Heart left ventricle (tissue), 16 donors: ENCODE measurements at places on chromosomes 2 and 18.

GRCh38 chr2:60676706-60677330 lies 79.2 kb upstream of the PAPOLG start:
- no peak for DNase-seq

DNA sequence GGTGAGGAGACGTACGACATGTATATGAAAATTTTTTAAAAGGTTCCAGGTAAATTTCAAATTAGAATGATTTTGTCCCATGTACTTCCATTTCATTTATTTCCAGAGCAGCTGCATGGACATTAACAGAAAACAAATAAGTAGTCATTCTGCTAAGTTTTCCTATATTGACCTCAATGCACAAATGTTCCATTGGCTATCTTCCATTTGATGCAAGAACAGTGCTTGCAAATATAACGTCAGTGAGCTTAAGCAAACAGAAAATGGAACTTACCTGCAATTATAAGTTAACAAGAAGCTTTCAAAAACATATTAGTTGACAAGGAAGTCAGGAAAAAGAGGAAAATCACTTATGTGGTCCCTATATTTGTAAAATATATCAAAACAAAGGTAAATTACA lies 16.6 kb downstream of the PAIP2B start:
- DNase-seq: no peak

- DNase-seq: peak; percentile 66
These were observed at the start of gene SCG2 for GRCh38 chr2:223601932-223602666. SCG2 (minus strand) TSS chr2:223602361; CDS start chr2:223599282, 3,079 bp downstream.

DNA sequence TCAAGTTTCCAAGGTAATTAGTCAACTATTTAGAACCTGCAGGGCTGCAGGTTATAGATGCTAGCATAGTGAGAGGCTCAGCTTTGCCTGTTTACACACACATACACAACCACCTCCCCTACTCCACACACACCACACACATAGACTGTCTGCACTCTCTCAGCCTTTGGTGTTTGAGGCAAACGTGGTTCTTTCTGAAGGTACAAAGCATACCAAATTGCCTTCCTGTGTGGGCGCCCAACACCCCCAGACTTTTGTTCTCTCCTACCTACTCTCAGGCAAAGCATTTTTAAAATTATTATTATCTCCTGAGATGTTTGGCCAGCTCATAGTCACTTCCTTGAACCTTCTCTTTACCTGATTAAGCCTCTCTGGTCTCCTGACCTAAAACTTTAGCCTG lies 44.9 kb downstream of the MYO3B start:
- DNase-seq: no peak

- DNase-seq: no peak
These were observed 23.4 kb upstream of the GLI2 start for GRCh38 chr2:120712180-120712681.

- no peak for DNase-seq
These were observed 26.2 kb downstream of the ATAD2B start for GRCh38 chr2:23900541-23901322.

GRCh38 chr2:70069049-70069448 lies 18.2 kb upstream of the PCBP1 start:
- no peak for DNase-seq

GRCh38 chr2:153232464-153232863 lies 246.1 kb downstream of the RPRM start:
- DNase-seq: no peak

- DNase-seq: no peak
These were observed 6.6 kb upstream of the CAB39 start for GRCh38 chr2:230706053-230706521.

GRCh38 chr2:45180033-45180746 lies 170.9 kb upstream of the SIX2 start:
- no peak for DNase-seq

GRCh38 chr2:81260320-81260719 lies 955.8 kb upstream of the LRRTM1 start:
- no peak for DNase-seq

DNA sequence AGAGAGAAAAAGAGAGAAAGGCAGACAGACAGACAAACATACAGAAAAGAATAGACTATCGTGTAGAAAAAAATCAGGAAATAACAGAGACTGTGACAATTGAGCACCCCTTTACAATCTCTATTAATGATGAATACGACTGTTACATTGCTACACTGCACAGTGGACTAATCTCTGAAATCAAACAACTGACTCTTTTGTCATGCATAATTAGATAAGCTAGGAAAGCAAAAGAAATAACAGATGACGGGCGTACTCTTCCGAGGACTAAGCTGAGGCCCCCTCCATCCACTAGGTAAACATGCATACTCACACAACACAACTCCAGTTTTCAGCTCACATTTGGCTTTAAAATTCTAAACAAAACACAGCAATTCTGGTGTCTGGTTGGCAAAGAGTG lies 267.0 kb downstream of the NOL4 start:
- no peak for DNase-seq

GRCh38 chr2:230660294-230661060 lies 52.2 kb upstream of the CAB39 start:
- DNase-seq: peak; percentile 52

DNA sequence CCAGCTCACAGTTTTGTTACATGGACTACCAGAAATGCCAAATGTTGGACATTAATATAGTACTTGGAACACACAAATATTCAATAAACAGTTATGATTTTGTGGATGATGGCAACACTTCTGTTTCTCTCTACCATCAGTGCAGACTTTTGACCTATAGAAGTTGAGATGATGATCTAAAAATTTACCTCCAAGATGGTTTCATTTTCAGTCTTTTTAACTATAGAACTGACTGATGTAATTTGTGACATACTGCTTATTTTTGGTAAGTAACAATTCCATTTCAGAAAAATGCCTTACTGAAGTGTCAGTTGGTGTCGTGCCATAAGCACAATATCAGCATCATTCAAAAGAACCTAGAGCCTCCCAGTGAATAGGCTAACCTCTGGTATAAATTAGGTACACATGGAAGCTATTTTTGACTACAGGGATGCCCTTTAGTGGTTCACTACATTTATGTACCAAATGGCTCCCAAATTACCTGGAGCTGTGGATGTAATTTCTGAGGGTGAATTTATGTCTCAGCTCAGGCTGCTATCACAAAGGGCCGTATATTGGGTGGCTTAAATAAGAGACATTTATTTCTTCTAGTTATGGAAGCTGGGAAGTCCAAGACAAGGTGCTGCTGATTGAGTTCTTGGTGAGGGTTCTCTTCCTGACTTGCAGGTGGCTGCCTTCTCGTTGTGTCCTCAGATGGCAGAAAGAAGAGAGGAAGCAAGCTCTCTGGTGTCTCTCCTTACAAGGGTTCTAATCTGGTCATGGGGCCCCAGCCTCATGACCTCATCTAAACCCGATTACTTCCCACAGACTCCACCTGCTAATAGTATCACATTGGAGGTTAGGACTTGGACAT lies 66.5 kb downstream of the ALPK2 start:
- no peak for DNase-seq

- no peak for DNase-seq
These were observed 112.2 kb upstream of the NABP1 start for GRCh38 chr2:191565647-191566198.

DNA sequence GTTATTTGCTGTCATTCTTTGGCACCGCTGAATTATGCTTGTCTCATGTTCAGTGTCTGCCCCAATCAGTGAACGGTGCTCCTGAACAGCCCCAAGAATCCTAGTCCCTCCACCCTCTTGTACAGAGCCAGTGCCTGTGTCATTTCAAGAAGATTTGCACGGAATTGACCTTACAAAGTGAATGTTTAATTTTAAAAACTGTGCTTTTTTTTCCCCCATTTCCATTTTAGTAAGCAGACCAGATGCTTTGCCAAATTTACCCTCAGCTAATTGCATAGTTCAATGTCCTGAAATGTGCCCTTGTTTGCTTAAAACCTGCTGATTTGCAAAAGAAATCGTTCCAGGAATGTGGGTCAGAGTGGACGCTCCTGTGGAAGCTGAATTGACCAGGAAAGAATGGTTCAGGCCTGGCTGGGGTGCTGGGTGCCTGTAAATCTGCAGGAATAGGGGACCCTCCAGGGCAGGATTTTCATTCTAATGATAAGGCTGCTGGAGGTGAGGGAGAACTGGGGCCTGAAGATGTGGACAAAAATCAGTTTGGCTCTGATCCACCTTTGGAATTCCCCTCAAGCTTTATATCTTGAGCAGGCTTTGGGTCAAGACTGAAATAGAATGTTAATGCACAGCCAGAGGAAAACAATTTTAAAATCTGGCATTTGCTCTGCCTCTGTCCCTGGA lies 20.1 kb downstream of the TMEM17 start:
- no peak for DNase-seq

DNA sequence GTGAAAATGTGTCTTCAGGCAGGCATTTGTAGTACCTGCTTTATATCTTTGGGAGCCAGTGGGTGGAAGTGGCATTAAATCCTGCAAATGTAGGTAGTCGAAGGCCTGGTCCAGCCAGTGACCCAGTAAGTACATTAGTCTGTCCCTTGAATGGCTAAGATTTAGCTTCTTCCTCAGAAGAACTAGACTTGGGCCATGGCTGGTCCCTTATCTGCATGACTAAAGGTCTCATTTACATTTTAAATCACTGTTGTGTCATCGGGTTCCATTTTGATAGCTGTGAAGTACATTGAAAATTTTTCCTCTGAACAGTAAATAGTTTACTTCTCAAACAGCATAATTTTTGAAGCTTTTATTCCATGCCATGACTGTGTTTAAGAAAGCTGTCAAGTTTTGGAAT lies 438.4 kb upstream of the KLHL29 start:
- no peak for DNase-seq

DNA sequence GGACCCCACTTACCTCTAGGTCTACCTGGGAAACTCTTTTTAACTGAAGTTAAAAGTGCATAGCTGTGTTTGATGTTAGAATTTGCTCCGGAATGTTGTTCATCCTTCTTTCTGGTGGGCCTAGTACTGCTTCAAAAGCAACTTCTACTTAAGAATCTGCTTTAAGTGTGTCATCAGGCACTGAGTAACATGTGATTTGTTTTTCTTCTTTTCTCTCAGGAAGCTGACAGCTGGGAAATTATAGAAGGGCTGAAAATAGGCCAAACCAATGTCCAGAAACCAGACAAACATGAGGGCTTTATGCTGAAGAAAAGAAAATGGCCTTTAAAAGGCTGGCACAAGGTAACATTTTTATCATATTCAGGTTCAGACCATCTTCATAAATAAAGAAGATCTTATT lies 122.9 kb downstream of the PRKRA start:
- no peak for DNase-seq

GRCh38 chr2:24457696-24458386 lies 33.2 kb upstream of the NCOA1 start:
- no peak for DNase-seq

- no peak for DNase-seq
These were observed 109.1 kb downstream of the CDK15 start for GRCh38 chr2:201915446-201915845.

DNA sequence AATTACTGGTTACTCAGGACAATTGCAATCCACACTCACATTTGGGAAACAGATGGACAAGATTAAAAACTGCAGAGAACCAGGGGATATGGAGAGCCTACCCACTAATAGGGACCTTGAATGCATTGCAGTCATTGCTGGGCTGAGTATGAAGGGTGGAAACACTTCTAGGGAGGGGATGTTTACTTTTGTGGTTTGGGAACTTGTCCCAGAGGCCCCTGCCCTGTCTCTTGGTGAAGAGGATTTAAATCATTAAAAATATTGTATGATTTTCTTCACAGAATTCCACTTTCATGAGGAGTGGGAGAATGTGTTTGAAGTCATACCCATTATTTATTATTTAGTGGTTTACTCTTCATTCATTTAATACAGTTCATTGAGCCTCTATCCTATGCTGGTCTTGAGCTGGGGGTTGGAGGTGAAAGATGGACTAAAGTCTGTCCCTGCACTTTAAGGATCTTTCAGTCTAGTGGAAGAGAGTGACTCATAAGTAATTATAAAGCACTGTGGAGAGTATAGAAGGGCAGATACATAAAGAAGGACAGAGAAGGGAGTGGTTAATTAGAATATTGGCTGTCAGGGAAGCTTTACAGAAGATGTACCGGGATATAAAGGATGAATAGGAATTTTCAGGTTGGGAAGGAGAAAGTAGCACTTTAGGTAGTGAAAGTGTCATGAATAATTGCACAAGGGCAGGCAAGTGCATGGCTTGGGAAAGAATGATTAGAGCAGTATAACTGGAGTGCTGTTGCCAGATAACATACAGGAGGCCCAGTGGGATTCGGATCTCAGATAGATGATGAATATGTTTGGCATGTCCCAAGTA lies 313.4 kb downstream of the LPIN1 start:
- no peak for DNase-seq

DNA sequence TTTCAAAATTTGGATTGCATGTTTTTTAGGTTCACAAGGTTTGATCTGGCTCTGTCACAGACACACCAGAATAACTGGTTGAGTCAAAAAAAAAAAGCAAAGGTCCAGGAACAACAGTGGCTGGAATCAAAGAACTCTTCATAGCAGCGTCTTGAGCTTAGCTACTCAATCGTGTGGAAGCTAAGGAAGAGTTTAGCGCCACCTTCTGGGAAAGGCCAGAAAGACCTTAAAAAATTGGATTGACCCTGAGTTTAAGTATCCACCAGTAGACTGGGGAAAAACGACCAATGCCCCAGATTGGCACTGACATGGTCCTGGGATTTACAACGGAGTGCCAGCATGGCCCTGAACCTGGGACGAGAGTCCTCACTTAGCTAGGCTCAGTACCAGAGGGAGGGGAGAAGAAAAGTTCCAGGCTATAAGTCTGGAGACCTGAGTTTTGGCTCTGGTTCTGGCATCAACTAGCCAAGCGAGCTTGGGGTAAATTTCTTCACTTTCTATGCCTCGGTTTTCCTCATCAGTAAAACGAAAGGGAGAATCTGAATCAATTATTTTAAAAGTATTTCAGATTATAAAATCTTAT lies 71.1 kb upstream of the TFCP2L1 start:
- no peak for DNase-seq

DNA sequence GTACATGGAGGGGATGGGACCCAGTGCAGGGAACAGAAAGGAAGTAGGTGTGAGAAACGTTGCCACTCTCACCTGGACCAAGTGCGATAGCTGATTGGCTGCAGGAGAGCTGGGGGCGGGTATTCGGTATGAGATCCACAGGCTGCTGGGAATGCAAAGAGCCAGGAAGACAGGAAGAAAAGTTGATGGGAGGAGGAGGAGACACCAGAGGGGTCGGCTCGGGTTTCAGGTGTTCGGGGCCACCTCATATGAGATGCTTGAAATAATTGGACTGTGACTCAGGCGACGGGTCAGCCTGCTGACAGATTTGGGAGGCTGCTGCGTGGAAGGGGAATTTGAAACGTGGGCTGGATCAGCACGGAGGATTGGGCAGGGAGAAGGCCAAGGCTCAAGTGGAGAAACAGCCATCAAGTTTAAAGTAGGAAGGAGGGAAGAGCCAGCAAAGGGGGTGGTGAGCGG lies 65.1 kb downstream of the MRPS9 start:
- DNase-seq: no peak

DNA sequence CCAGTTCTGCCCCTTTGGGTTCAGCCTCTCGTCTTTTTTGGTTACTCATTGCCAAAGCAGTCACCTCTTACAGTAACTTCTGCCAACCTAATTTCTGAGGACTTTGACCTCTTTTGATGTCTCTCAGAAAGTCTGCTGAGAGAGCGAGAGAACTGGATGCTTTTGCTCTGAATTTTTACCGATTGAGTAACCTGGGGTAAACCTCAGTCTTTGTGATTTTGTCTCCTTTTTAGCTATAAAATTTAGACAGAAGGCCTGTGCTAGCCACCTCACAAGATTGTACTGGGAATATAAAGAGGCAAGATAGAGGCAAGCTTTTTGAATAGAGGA lies 34.8 kb upstream of the IL1R1 start:
- DNase-seq: no peak

GRCh38 chr18:71045331-71046065 lies 756.7 kb downstream of the SOCS6 start:
- no peak for DNase-seq

- DNase-seq: no peak
These were observed 6.6 kb upstream of the CYP27C1 start for GRCh38 chr2:127226520-127227263.

GRCh38 chr18:58267493-58267892 lies 223.5 kb downstream of the NEDD4L start:
- no peak for DNase-seq
